Posterior vena cava (tissue), 2 donors: ENCODE measurements at places on chromosomes 7 and 10. TPM values are rescaled to one million over a fixed set of nuclear protein-coding genes. Genes with fewer than 3 reads are reported as not detected.

Gene DRGX
- not detected for total RNA-seq

Gene GSTK1
- total RNA-seq, result 68.6 TPM

Gene VTI1A
- total RNA-seq, result 32.3 TPM

Gene CPA2
- not detected for total RNA-seq

Gene NPTX2
- 3.3 TPM for total RNA-seq

Gene SLC26A5
- not detected for total RNA-seq

Gene PDZD7
- 0.48 TPM for total RNA-seq

Gene ZEB1
- total RNA-seq, result 118 TPM

Gene LBX1
- total RNA-seq, result not detected

Gene H2BK1
- total RNA-seq, result 1.1 TPM

Gene SCIN
- total RNA-seq, result 0.29 TPM

Gene GPER1
- total RNA-seq, result 5.5 TPM

Gene LRRC72
- total RNA-seq, result not detected

Gene A1CF
- not detected for total RNA-seq

Gene NOS3
- total RNA-seq, result 71.8 TPM

Gene MRPS33
- total RNA-seq, result 32.5 TPM

Gene SYT15
- total RNA-seq, result 6.8 TPM

Gene WAC
- 101 TPM for total RNA-seq

Gene NEUROD6
- total RNA-seq, result not detected

Gene HMX3
- total RNA-seq, result not detected

Gene MPP7
- total RNA-seq, result 58.6 TPM

Gene PDE1C
- 47.8 TPM for total RNA-seq

Gene ARHGAP22
- total RNA-seq, result 9.8 TPM

Gene ELMO1
- total RNA-seq, result 46.7 TPM

Gene ADIRF
- total RNA-seq, result 212 TPM

Gene INSYN2A
- 0.33 TPM for total RNA-seq

Gene CUBN
- 1.1 TPM for total RNA-seq

Gene TEX47
- not detected for total RNA-seq

Gene PRKAG2
- total RNA-seq, result 94.2 TPM

Gene PAPOLB
- 0.19 TPM for total RNA-seq

Gene SCART1
- 2.9 TPM for total RNA-seq

Gene VAX1
- not detected for total RNA-seq

Gene C10orf62
- total RNA-seq, result 0.46 TPM

Gene DPP6
- 1.2 TPM for total RNA-seq

Gene ANKRD30A
- total RNA-seq, result not detected

Gene NPFFR1
- total RNA-seq, result not detected

Gene PDE6C
- not detected for total RNA-seq

Gene GATAD1
- 26.2 TPM for total RNA-seq

Gene CLDN4
- total RNA-seq, result 0.38 TPM

Gene CRPPA
- total RNA-seq, result 4.7 TPM

Gene CDHR1
- total RNA-seq, result 0.14 TPM

Gene PPRC1
- 21.7 TPM for total RNA-seq

Gene OAT
- total RNA-seq, result 113 TPM

Gene GIMAP4
- total RNA-seq, result 40.4 TPM

Gene DDC
- total RNA-seq, result not detected

Gene GRM3
- total RNA-seq, result not detected

Gene GNGT1
- not detected for total RNA-seq

Gene MOGAT3
- total RNA-seq, result not detected

Gene CPN1
- total RNA-seq, result not detected

Gene SPDYE6
- total RNA-seq, result not detected

Gene OSBPL3
- total RNA-seq, result 5.0 TPM

Gene SVOPL
- not detected for total RNA-seq

Gene ATP5MK
- total RNA-seq, result 362 TPM

Gene PLAC9
- 155 TPM for total RNA-seq

Gene WIPF3
- total RNA-seq, result 21.4 TPM

Gene AIMP2
- 22.6 TPM for total RNA-seq

Gene FANK1
- total RNA-seq, result 3.0 TPM
